Left lung (tissue), 14 donors: ENCODE measurements at places on chromosomes 6 and 20. TPM values are rescaled to one million over a fixed set of nuclear protein-coding genes. Genes with fewer than 3 reads are reported as not detected.

Gene BTN1A1
- total RNA-seq = not detected

Gene FOXQ1
- 12.1 TPM for total RNA-seq

Gene LHFPL5
- total RNA-seq = not detected

Gene TPBG
- 19.3 TPM for total RNA-seq

Gene PTGIS
- total RNA-seq = 46.0 TPM

DNA sequence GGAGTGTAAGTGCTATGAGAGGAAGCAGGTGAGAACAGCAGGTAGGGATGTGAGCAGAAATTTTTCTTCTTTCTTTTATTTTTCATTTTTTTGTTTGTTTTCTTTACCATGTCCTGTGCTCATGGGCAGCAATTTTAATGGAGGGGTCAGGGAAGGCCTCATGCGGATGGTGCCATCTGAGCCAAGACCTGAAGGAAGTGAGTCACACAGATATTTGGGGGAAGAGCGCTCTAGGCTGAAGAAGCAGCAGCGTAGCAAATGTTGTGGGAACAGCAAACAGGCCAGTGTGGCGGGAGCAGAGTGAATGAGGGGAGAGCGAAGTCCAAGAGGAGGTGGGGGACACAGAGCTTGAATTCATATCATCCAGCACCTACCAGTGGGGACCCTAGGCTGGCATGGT, 12.7 kb downstream of the SPDEF start:
- no peak for DNase-seq
- no peak overlapping the region for H3K27ac ChIP-seq
- peaks cover 7% of the 10 kb centered on the region for H3K4me1 ChIP-seq
- no peak overlapping the region for H3K4me3 ChIP-seq
- no peaks in the 10 kb centered on the region for H3K36me3 ChIP-seq

DNA sequence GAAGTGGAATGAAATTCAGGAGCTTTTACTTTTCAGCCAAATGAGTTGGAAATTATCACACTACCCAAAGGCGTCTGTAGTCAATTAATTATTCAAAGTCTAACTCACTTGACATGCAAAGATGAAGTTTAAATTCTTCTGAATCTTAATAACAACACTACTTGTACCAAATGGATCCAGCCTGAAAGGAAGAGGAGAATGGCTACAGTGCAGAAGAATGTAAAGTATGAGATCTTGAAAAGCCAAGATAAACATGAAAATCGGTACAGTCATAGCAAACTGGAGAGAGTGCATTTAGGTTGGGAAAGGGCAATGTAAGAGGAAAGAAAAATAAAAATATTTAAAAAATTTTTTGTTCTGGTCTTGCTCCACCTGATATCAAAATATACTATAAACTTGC, 195.5 kb downstream of the SIM1 start:
- H3K4me3 ChIP-seq = no peak overlapping the region
- no peaks in the 10 kb centered on the region for H3K27me3 ChIP-seq
- no peaks in the 10 kb centered on the region for H3K36me3 ChIP-seq
- no peak for DNase-seq
- H3K4me1 ChIP-seq = no peaks in the 10 kb centered on the region
- H3K27ac ChIP-seq = no peak overlapping the region

- no peak overlapping the region for H3K27ac ChIP-seq
- no peaks in the 10 kb centered on the region for H3K36me3 ChIP-seq
- no peak for DNase-seq
- no peaks in the 10 kb centered on the region for H3K4me1 ChIP-seq
- no peak overlapping the region for H3K4me3 ChIP-seq
Measured at GRCh38 chr6:144033816-144034735, 26.0 kb upstream of the PLAGL1 start.

DNA sequence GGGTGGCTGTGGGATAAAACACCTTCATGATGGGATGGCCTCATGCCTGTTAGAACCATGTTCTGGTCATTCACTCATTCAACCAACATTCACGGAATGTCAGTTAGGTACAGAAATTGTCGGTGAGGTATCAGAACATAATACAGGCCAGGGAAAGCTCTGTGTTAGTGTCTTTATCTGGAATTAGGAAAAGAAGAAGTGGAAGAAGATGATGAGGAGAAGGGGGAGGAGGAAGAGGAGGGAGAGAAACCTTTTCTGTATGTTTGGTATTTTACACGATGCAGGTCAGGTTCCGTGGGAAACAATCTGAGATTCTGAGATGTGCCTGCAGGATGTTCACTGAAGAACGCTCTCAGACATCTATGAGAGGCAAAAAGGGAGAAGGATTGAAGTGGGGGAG, 5.6 kb downstream of the ADTRP start:
- DNase-seq = no peak
- H3K27me3 ChIP-seq = no peaks in the 10 kb centered on the region
- H3K27ac ChIP-seq = no peak overlapping the region
- peaks cover 23% of the 10 kb centered on the region for H3K4me1 ChIP-seq
